ENCODE measurements at places on chromosomes 3 and 15. TPM values are rescaled to one million over a fixed set of nuclear protein-coding genes. Genes with fewer than 3 reads are reported as not detected.

- no peaks in the 10 kb centered on the region for H3K27me3 ChIP-seq
- DNase-seq, result no peak
- no peak overlapping the region for H3K27ac ChIP-seq
- H3K4me1 ChIP-seq, result peaks cover 12% of the 10 kb centered on the region
- no peaks in the 10 kb centered on the region for H3K36me3 ChIP-seq
These were observed 90.3 kb upstream of the C3orf80 start for GRCh38 chr3:160134964-160135363.

- no peaks in the 10 kb centered on the region for H3K27me3 ChIP-seq
- DNase-seq, result no peak
- peaks cover 12% of the 10 kb centered on the region for H3K4me1 ChIP-seq
- peak overlapping the region; percentile 89 for H3K4me3 ChIP-seq
- no peaks in the 10 kb centered on the region for H3K36me3 ChIP-seq
These were observed 1.4 kb upstream of the DIS3L start for GRCh38 chr15:66291816-66292570.

- no peak for DNase-seq
- no peaks in the 10 kb centered on the region for H3K27me3 ChIP-seq
- H3K4me3 ChIP-seq, result no peak overlapping the region
- H3K27ac ChIP-seq, result no peak overlapping the region
These were observed 11.5 kb downstream of the CCDC80 start for GRCh38 chr3:112629425-112629824.

Gene COPB2
- polyA plus RNA-seq, result 49.1 TPM

Gene KBTBD13
- polyA plus RNA-seq, result not detected

GRCh38 chr3:95567346-95567745 is 1247.0 kb upstream of the EPHA6 start:
- H3K4me1 ChIP-seq, result no peaks in the 10 kb centered on the region
- H3K36me3 ChIP-seq, result no peaks in the 10 kb centered on the region
- H3K4me3 ChIP-seq, result no peak overlapping the region
- no peak overlapping the region for H3K27ac ChIP-seq
- DNase-seq, result no peak

DNA sequence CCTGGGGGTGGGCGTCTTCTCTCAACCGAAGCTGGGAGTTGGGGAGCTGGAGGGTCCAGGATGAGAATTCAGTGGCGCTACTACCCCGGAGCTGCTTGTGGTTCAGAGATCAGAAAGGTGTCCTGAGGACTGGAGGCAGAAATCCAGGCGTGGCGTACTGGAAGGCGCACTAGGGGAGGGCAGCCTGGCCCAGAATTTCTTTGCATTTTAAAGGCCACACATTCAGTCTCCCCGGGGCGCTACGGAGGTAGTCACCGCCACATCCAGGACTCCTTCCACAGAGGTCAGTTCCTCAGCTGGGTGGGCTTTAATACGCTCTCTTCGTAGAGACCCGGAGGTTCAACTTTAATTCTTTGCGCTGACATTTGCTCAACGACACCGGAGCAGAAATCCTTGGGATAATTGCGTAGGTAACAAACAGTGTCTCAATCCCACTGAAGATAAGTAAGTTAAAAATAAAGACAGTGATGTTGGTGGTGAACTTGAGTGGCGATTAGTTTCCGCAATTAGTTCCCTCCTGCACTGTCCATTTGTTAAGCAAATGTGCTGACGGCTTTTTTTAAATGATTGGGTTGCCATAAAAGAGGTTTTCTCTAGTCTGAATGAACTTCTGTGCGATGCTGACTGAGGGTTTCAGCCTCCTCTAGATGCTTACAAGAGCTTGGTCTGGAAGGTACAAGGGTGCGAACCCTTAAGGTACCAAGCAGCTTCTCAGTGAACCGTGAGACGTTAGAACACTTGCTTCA is 535 bp downstream of the MCTP2 start:
- H3K27ac ChIP-seq, result peak overlapping the region; percentile 84
- peaks cover 59% of the 10 kb centered on the region for H3K4me1 ChIP-seq
- DNase-seq, result peak; percentile 16
- H3K4me3 ChIP-seq, result peak overlapping the region; percentile 97
- H3K36me3 ChIP-seq, result no peaks in the 10 kb centered on the region
- H3K27me3 ChIP-seq, result no peaks in the 10 kb centered on the region

GRCh38 chr3:26084629-26085028 is 294.7 kb downstream of the OXSM start:
- no peak overlapping the region for H3K4me3 ChIP-seq
- no peak overlapping the region for H3K27ac ChIP-seq
- H3K27me3 ChIP-seq, result no peaks in the 10 kb centered on the region
- no peak for DNase-seq
- H3K4me1 ChIP-seq, result no peaks in the 10 kb centered on the region
- peaks cover 7% of the 10 kb centered on the region for H3K36me3 ChIP-seq

Gene RHOV
- not detected for polyA plus RNA-seq

DNA sequence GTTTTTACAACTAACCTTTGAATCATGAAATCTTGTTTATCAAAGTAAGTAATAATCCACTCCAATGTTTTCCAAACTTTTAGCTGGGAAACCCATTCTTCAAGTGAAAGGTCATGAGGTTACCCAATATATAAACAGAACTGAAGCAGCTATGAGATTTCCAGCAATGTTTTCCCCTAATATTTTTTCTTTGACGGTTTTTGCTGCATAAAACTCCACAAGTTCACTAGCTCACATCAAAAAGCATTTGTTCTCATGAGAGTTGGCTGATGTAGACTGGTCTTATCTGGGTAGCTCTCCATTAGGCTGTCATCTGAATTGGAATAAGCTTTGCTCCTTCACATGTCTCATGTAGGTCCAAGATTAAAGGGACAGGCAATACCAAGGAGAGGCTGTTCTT is 241.2 kb upstream of the LRRC3B start:
- no peaks in the 10 kb centered on the region for H3K36me3 ChIP-seq
- DNase-seq, result no peak
- no peaks in the 10 kb centered on the region for H3K4me1 ChIP-seq

Gene TKT
- polyA plus RNA-seq, result 43.9 TPM

Gene TMEM207
- not detected for polyA plus RNA-seq

Gene ROBO1
- 0.44 TPM for polyA plus RNA-seq

- H3K4me3 ChIP-seq, result no peak overlapping the region
- peak overlapping the region; percentile 76 for H3K27ac ChIP-seq
- H3K4me1 ChIP-seq, result peaks cover 7% of the 10 kb centered on the region
- no peak for DNase-seq
- H3K36me3 ChIP-seq, result peaks cover 30% of the 10 kb centered on the region
- no peaks in the 10 kb centered on the region for H3K27me3 ChIP-seq
These were observed 12.1 kb downstream of the SGO1 start for GRCh38 chr3:20173844-20174410.

GRCh38 chr3:129599607-129600006 is 6.9 kb downstream of the PLXND1 start:
- DNase-seq, result no peak
- peaks cover 5% of the 10 kb centered on the region for H3K4me1 ChIP-seq
- H3K36me3 ChIP-seq, result no peaks in the 10 kb centered on the region
- peak overlapping the region; percentile 59 for H3K27ac ChIP-seq
- peaks cover 27% of the 10 kb centered on the region for H3K27me3 ChIP-seq

Gene CLDN11
- not detected for polyA plus RNA-seq

GRCh38 chr15:76057332-76058000 is 2.3 kb upstream of the TMEM266 start:
- peak; percentile 36 for DNase-seq
- H3K27me3 ChIP-seq, result peaks cover 27% of the 10 kb centered on the region
- H3K4me1 ChIP-seq, result peaks cover 26% of the 10 kb centered on the region
- H3K36me3 ChIP-seq, result no peaks in the 10 kb centered on the region

DNA sequence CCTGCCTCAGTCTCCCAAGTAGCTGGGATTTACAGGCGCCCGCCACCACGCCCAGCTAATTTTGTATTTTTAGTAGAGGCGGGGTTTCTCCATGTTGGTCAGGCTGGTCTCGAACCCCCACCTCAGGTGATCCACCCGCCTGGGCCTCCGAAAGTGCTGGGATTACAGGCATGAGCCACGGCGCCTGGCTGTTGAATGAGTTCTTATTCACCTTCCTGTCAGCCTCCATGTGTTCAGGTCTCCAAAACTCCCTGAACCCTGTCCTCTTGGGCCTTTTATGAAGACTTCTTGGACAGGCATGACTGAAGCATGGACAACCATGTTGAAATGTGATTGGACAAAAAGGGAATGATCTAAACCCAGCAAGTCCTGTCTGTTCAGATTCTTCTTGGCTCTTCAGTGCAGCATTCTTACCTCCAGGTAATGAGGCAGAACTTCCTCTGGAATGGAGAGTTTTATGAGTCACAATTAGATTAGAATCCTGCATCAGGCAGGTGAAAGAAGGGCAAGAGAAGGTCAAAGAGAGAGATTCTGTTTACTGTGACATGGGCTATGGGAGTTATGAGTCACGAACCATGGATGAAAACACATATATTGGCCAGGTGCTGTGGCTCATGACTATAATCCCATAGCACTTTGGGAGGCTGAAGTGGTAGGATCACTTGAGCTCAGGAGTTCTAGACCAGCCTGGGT is 23.1 kb upstream of the EIF4A2 start:
- no peak for DNase-seq
- no peaks in the 10 kb centered on the region for H3K36me3 ChIP-seq
- peaks cover 6% of the 10 kb centered on the region for H3K27me3 ChIP-seq
- no peaks in the 10 kb centered on the region for H3K4me1 ChIP-seq
- H3K4me3 ChIP-seq, result no peak overlapping the region
- no peak overlapping the region for H3K27ac ChIP-seq

Gene SLC15A2
- polyA plus RNA-seq, result 1.1 TPM

- H3K4me3 ChIP-seq, result no peak overlapping the region
- no peak overlapping the region for H3K27ac ChIP-seq
- peaks cover 6% of the 10 kb centered on the region for H3K4me1 ChIP-seq
- H3K36me3 ChIP-seq, result no peaks in the 10 kb centered on the region
- no peak for DNase-seq
- H3K27me3 ChIP-seq, result no peaks in the 10 kb centered on the region
These were observed 28.6 kb upstream of the SEMA3F start for GRCh38 chr3:50126287-50127211.

Gene MESP2
- polyA plus RNA-seq, result not detected

Gene ZCWPW2
- 0.64 TPM for polyA plus RNA-seq

DNA sequence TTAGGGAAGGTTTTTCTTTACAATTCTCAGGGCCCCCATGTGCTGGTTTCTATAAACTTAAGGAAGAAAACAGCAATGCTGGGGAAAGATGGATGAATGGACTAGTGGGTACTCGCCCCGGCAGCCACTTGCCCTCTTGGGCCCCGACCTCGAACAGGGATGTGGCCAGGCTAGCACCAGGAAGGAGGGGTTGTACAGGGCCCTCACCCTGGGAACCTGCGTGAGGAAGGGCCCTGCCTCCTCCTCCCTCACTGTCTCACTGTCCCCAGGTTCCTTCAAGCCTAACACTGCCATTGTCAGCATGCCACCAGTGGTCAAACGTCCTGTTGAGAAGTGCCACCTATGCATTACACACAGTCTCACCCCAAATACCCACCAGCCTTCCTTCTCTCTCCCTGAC is 9.1 kb downstream of the ADAMTS17 start:
- no peaks in the 10 kb centered on the region for H3K4me1 ChIP-seq
- no peak for DNase-seq
- H3K36me3 ChIP-seq, result no peaks in the 10 kb centered on the region
- H3K27me3 ChIP-seq, result peaks cover 30% of the 10 kb centered on the region
- H3K27ac ChIP-seq, result no peak overlapping the region
- H3K4me3 ChIP-seq, result no peak overlapping the region

Gene GPR156
- polyA plus RNA-seq, result not detected

DNA sequence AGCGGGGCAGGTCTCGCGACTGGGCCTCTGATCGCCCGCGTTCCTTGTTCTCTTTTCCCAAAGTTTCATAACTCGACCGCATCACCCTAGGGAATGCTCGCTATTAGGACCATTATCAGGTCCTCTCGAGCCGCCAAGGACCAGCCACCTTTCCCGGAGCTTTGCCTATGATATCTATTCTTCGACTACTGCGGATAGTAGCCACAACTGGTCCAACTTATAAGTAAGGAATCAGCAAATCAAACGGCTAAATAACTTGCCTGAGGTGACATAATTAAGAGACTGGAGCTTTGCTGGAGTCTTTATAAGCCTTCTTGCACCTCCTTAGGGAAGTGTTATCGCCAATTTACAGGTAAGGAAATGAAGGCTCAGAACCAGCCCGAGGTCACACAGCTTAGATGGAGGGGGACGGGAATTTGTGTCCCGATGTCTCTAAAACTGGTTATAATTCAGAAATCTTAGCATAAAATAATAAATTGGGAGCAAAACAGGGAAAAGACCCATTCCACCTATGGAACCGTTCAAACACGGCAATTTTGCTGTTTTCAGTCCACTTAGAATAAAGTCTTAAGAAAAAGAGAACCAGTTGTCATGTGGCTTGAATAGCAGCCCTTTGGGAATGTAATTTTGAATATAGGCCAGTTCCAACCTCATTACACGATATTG is 479 bp upstream of the PLD1 start:
- peak overlapping the region; percentile 77 for H3K4me3 ChIP-seq
- no peak for DNase-seq
- peaks cover 9% of the 10 kb centered on the region for H3K4me1 ChIP-seq
- peaks cover 13% of the 10 kb centered on the region for H3K36me3 ChIP-seq
- no peak overlapping the region for H3K27ac ChIP-seq

Gene AADAC
- polyA plus RNA-seq, result not detected

Gene STAC
- not detected for polyA plus RNA-seq

Gene SI
- not detected for polyA plus RNA-seq

- no peak overlapping the region for H3K27ac ChIP-seq
- peaks cover 25% of the 10 kb centered on the region for H3K27me3 ChIP-seq
- no peaks in the 10 kb centered on the region for H3K36me3 ChIP-seq
- H3K4me1 ChIP-seq, result no peaks in the 10 kb centered on the region
- no peak for DNase-seq
These were observed 16.1 kb upstream of the LARP6 start for GRCh38 chr15:70870051-70870450.

GRCh38 chr3:54026543-54026942 is 95.8 kb upstream of the CACNA2D3 start:
- no peak for DNase-seq
- H3K36me3 ChIP-seq, result peaks cover 5% of the 10 kb centered on the region
- H3K27ac ChIP-seq, result no peak overlapping the region
- H3K27me3 ChIP-seq, result peaks cover 10% of the 10 kb centered on the region
- H3K4me1 ChIP-seq, result no peaks in the 10 kb centered on the region

GRCh38 chr3:30474371-30474770 is 132.0 kb upstream of the TGFBR2 start:
- DNase-seq, result no peak
- no peaks in the 10 kb centered on the region for H3K27me3 ChIP-seq
- peaks cover 55% of the 10 kb centered on the region for H3K4me1 ChIP-seq
- peak overlapping the region; percentile 94 for H3K27ac ChIP-seq
- H3K36me3 ChIP-seq, result no peaks in the 10 kb centered on the region

- DNase-seq, result no peak
- no peaks in the 10 kb centered on the region for H3K36me3 ChIP-seq
- no peaks in the 10 kb centered on the region for H3K27me3 ChIP-seq
These were observed 4.2 kb upstream of the TRAT1 start for GRCh38 chr3:108818404-108818803.

- no peak overlapping the region for H3K27ac ChIP-seq
- no peaks in the 10 kb centered on the region for H3K4me1 ChIP-seq
- no peak overlapping the region for H3K4me3 ChIP-seq
- no peak for DNase-seq
These were observed 442.6 kb upstream of the PDZRN3 start for GRCh38 chr3:74067296-74067695.

Gene GP5
- polyA plus RNA-seq, result not detected
